Stimulated activated CD4-positive, alpha-beta T cell treated with anti-CD3 and anti-CD28 coated beads, TNF-alpha, amount 100 ng/mL, for 1 hour (primary cell): ENCODE measurements at places on chromosomes 6 and 20.

- DNase-seq: peak; percentile 35
Observed at GRCh38 chr6:29943053-29943966, 978 bp downstream of the HLA-A start.

DNA sequence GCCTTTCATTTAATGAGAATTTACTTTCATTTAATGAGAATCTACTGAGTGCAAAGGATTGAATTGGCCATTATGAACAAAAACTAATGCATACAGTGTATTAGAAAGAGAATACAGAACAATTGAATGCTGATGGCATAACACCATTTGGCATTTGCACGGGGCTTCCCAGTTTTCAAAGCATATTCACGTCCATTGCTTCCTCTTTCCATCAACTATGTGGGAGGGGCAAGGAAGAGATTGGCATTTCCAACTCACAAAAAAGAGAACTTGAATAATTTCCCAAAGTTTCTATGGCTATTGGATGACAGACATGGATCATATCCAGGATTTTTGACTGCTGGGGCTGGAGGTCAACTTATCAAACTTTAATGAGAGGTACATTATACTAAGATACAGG, 23.2 kb upstream of the ARG1 start:
- DNase-seq: no peak

DNA sequence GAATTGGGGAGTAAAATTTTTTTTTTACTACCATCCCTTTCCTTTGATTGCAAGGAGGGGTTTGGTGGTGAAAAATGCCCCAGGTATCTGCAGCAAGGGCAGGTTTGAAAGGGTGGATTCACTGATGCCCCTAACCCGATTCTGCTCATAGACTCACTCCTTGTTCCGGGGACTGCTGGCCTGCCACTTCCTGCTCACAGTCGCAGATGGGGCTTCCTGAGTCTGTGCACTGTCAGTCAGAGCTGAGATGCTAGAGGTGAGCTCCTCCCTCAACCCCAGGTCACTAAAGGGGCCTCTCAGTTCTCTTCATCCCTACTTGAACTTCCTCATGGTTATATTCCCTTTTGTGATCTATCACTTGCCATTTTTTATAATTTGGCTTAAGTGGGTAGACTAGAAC, 357.9 kb downstream of the FARS2 start:
- DNase-seq: no peak

GRCh38 chr6:157267109-157267611, 56.2 kb downstream of the TMEM242 start:
- DNase-seq: no peak

DNA sequence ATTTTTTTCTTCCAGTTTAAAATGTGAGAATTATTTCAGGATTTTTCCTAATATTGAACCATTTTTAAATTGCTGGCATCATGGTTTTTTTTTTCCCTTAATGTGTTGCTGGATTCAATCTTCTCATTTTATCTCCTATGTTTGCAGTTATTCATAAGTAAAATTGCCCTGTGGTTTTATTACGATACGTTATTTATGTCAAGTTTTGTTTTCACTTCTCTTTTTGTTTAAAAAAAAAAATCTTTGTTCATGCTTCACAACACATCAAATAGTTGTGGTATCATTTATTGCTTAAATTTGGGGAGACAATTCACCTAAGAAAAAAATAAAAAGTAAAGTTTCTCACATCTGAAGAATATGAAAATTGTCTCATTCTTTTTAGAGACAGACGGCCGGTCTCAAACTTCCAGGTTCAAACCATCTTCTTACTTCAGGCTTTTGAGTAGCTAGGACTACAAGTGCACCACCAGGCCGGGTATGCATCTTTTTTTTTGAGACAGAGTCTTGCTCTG, 239.3 kb upstream of the ID4 start:
- DNase-seq: no peak

DNA sequence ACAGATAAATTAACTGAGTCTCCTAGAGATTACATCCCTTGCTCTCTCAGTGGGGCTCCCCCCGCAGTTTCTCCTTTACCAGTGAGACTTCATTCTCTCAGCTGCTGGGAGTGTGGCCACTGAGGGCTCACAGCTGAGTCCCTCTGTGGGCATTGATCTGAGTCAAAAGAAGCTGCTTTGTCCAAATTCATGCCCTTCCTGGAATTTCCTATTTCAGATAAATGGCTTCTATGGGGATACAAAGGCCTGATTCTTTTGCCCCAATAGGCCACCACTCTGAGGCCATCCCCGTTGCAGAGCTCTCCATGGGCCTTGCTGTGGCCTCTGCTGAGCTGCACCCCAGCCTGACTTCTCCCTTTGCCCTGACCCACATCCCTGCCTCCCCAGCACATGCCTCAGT, 10.0 kb downstream of the CST5 start:
- DNase-seq: no peak

DNA sequence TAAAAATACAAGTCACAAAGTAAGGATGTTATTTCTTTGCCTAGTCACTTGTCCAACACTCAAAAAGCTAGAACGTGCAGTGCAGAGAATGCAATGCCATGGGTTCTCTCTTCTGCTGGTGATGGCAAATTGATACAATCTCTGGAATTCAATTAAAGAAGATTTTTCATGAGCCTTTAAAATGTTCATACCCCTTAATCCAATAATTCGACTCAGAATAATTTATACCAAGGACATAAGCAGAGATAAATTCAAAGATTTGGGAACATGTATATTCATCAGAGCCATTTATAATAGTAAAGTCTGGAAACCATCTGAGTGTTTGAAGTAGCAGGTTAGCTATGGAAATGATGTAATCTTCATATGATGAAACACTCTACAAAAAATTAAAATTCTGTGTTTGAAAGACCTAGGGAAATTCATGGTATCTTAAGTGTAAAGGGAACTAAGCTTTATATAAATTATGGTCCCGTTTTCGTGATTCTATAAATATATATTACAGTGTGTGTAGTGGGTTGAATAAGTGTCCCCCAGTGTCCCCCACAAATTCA, 2.8 kb upstream of the AGPAT4 start:
- no peak for DNase-seq

DNA sequence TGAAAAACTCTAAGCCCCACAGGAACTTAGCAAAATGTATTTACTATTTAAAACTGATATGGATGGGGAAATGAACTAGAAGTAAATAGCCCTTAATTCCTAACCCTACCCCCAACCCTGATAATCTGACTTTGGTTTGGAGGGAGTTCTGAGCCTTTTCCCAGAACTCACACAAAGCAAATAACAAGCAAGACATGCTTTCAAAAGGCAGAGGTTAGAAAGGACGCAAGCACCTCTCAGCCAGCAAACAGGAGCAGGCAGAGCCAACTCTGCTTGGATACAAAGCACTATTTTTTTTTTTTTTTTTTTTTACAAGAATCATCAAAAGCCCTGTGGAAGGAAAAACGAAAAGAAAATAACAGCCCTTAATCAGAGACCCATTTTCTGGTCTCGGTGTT, 58.7 kb downstream of the SLC22A23 start:
- DNase-seq: no peak

DNA sequence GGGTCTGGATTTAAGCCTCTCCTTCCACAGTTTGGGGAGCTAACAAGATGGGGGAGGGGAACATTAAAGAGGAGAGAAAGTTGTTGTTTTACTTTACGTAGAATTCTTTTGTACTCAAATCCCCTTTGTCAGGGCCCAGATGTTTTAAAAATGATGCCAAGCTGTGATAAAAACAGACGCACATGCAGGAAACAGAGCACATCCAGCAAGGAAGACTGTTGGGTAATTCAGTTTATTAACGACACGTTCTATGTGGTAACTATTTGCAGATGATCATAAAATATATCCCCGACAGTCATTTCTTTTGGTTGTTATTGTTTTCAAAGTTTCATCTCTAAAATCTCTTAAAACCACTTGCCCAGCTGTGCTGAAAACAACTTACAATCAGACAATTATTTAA, 307.0 kb upstream of the PRDM1 start:
- no peak for DNase-seq

DNA sequence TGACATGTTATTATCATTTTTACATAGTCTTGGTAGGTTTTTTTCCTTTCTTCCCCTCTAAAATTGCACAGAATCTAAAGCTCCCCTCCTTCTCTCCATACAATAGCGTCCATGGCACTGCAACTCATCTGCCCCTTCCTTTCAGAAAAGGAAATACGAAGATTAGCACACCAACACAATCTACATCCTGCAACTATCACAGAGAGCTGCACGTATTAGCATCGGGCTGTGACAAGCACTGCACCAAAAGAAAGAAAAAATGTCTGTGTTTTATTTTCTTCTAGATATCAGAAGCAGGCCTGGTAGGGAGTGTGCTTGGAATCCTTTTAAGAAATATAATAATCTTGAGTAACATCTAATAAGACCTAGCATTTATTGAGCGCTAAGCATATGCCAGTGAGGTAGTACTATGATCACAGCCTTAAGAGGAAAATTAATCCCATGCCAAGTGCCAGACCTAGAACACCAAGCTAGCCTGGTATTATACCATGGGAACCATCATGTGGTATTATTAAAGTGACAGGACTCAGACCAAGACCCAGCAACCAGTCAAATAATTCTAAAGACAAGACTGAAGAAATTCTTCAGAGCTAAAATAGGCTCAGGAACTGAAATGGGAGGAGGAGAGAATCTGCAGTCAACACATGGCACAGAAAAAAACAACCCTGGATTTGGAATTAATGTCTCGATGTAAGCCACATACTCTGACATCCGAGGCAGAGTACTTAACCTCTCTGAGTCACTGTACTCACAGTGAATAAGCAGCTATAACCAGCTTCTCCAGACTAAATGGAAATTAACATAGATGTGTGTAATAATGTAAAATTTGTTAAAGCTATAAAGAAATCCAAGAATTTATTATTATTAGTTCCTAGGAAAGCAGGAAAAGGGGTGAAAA, 124.3 kb downstream of the IPCEF1 start:
- no peak for DNase-seq

- no peak for DNase-seq
Observed at GRCh38 chr20:237929-238328, 10.9 kb downstream of the DEFB129 start.

- no peak for DNase-seq
Observed at GRCh38 chr6:56689114-56689513, 46.4 kb upstream of the DST start.

DNA sequence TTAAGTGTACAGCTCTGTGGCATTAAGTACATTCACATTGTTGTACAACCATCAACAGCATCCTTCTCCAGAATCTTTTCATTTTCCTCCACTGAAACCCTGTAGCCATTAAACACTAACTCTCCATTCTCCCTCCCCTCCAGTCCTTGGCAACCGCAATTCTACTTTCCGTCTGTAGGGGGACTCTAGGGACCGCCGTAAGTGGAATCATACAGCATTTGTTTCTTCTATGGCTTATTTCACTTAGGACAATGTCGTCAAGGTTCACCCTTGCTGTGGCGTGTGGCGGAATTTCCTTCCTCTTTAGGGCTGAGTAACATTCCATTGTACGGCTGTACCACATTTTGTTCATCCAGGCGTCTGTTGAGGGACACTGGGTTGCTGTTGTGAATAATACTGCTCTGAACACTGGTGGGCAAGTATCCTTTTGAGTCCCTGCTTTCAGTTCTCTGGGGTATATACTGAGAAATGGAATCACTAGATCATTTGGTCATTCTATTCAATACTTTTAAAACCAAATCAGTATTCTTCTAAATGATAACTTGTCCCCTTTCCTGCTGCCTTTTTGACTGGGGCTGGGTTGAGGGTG, 50.7 kb downstream of the PPP1R3G start:
- DNase-seq: no peak

DNA sequence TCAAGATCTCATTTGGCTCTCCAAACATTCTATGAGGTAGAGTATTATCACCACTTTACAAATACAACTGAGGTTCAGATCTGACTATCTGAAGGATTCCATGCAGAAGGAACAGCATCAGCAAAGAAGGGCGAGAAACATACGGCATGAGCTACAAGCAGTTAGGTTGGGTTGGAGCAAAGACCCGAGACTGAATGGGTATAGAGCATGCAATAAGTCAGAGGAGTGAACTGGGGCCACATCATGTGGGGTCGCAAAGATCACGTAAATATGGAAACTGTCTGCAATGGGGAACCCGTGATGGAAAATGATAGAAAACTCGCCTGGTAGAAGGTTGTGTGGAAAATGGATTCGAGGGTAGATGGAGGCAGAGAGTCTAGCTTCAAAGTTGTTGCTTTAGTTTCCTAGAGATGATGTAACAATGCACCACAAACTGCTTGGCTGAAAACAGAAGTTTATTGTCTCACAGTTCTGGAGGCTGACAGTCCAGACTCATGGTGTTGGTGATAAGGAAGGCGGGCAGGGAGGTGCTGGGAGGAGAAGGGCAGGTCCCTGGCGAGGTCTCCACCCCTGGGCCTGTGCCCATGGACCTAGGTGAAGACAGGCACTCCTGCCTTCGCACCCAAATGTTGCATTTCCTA, 44.3 kb upstream of the BCLAF1 start:
- no peak for DNase-seq

DNA sequence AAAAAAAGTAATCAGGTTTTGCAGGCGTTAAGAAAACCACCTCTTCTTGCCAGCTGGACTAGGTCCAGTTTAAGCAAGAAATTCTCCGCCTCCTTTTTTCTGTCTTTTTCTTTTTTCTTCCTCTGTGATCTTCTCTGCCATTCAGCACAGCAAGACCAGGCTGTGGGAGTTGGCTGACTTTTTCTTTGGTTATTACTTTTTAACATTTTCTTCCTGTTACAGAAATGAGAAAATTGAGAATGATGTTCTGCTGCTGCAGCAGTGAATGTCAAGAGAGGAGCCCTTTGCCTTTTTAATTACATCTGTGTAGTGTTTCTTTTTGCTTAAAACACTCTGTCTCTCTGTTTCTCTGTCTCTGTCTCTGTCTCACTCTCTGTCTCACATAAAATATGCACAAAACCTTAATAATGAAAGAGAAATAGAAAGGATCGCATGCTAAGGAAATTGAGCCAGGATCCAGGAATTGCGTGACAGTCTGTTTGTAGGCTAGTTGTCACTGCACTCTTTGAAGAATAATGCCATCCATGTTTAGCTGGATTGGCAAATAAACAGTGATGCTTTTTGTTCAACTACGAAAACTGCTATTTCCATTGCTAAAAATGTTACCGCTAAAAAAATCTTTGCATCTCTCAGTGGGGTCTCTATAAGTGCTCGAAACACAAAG, 103.2 kb upstream of the SUPT3H start:
- no peak for DNase-seq

DNA sequence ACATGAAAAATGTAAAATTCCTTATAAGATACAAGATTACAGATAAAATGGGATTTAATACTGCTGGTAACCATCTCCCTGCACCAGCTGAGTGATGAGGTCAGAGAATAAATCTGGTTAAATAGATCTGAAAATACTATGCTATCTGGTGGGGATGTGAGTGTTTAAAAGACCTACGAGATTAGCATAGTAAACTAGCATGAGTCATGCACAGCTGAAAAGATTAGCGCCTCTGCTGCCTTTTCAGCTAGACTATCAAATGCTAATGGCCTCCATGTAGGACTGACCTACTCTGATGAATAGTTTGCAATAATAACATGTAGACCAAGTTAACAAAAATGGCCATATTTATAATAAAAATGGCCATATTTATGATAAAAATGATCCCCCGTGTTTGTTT, 553.3 kb downstream of the C6orf118 start:
- no peak for DNase-seq

GRCh38 chr6:46549155-46549554, 57.9 kb upstream of the RCAN2 start:
- no peak for DNase-seq
